ENCODE measurements at places on chromosomes 5 and 9.

DNA sequence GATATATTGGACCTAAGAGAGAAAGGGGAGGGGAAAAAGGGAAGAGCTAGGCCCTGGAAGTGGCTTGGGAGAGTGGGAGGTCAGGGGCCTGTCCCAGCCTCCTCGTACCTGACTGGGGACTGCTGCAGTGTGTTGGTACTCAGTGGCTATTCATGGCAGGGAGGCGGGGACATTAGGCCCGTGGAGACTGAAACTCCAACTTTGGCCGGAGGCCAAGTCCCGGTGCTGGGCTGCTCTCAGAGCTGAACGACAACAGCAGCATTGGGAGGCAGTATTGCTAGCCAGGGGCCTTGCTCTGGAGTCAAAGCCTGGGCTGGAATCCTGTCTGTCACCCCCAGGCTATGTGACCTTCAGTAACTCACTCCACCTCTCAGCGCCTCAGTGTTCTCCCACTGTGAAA lies 37.8 kb downstream of the NEURL1B start:
- DNase-seq, result no peak

GRCh38 chr9:130789747-130790672 lies 45.0 kb upstream of the ABL1 start:
- DNase-seq, result no peak

DNA sequence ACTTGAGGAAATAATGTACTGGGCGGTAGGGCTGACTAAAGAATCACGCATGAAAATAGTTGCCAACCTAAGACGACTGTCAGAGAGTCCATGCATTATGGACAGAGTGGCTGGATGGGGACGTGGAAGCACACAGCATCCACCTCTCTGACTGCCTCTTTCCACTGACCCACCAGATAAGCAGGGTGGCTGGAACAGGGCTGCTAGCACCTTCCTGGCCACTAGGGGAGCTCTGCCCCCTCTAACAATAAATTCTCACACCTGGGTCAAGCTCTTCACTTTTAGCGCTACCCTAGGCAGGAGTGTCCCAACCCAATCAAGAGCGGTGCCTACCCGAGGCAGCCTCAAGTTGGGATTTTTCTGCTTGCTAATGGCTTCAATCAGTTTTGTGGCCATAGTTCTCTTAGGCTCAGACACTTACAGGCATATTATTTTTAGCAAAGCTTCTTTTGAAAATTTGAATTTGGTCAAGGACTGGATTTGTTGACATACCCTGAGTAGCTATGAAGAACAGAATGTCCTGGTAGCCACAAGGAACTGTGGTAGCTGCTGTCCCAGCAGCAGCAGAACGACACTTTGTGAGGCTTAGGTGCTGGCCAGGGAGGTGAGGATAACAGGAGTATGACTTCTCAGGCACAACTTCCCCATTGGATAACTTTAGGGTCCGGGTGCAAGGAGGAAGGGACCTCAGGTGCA lies 6.9 kb upstream of the TPM2 start:
- DNase-seq, result peak; percentile 55

DNA sequence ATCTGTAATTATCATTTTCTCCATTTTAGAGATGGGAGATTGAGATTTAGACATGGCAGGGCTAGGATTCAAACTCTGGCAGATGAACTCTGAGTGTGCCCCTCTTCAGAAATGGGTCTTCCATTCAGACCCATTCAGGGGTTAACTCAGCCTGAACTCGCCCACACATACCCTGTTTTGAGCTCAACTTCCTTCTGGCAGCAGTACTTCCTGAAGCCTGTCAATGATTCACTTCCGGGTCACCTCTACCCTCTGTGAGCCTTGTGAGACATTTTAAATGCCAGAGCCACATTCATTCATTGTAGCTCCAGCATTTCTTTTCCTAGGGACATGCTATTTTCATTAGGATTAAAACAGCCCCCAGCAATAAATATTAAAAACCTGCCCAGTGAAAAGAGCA lies 209.3 kb upstream of the SLC24A2 start:
- DNase-seq, result no peak

DNA sequence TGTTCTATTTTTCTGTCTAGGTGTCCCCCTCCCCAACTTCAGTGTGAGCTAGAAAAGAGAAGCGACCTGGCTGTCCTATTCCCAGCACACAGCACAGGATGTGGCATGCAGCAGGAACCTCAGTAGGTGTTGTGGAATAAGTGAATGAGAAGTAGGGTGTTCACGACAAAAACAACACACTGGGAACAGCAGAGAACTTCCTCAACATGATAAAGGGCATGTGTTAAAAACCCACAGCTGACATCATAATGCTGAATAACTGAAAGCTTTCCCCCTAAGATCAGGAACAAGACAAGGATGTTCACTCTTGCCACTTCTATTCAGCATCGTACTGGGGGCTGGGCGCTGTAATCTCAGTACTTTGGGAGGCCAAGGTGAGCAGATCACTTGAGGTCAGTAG lies 155.6 kb upstream of the ZNF618 start:
- DNase-seq, result no peak

GRCh38 chr9:37430841-37431597 lies 8.5 kb downstream of the GRHPR start:
- DNase-seq, result no peak

- DNase-seq, result no peak
Observed at GRCh38 chr5:56160723-56161438, 72.2 kb downstream of the ANKRD55 start.

- no peak for DNase-seq
Observed at GRCh38 chr5:179251276-179251969, 93.8 kb downstream of the ADAMTS2 start.

DNA sequence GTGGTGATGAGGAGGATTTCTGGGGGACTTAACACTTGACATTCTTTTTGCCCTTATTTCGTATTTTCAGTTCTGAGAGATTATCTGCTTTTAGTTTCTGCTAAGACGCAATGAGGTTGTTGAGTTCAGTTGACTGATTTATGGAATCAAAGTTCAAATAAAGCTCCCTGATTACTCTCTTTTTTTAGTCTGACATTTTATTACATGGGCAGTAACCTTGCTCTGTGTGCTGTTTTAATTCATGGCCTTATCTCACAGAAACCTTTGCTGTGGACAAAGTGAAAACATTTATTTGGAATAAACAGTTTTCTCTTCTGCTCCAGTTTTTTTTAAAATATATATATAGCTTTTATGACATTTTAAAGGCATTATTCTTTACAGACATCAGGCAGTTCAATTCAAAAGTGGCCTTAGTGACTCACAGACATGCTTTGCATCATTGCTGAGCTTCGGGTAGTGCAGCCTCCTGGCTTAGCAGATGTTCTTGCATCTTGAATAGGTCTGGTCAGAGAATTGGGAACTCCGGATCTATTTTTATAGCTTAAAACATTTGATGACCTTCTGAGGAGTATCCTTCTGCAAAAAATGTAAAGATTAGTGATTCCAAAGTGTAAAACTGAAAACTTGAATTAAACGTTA lies 162.9 kb downstream of the FAM170A start:
- DNase-seq, result no peak

Measured in activated CD4-positive, alpha-beta T cell treated with anti-CD3 and anti-CD28 coated beads, Interleukin-2, amount 10 ng/mL, durations not matched to agents 7 days and 5 days (primary cell).